ENCODE measurements at places on chromosomes 12 and 14.

DNA sequence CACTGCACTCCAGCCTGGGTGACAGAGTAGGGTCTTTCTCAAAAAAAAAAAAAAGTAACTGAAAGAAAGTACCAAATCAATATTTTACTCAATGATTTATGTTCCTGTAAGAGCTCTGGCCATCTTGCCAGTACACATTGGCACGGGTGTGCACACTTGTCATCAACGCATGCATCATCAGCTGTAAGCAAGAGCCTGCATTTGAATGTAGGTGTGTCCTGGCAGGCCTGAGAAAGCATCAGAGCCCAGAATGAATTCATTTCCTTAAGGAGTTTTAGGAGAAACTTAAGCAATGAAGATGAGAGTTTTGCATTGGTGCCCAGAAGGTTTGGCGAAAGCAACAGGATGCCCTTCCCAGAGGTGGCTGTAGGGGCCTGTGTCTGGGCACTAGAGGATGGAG lies 88.5 kb upstream of the FZD10 start:
- no peak for DNase-seq

DNA sequence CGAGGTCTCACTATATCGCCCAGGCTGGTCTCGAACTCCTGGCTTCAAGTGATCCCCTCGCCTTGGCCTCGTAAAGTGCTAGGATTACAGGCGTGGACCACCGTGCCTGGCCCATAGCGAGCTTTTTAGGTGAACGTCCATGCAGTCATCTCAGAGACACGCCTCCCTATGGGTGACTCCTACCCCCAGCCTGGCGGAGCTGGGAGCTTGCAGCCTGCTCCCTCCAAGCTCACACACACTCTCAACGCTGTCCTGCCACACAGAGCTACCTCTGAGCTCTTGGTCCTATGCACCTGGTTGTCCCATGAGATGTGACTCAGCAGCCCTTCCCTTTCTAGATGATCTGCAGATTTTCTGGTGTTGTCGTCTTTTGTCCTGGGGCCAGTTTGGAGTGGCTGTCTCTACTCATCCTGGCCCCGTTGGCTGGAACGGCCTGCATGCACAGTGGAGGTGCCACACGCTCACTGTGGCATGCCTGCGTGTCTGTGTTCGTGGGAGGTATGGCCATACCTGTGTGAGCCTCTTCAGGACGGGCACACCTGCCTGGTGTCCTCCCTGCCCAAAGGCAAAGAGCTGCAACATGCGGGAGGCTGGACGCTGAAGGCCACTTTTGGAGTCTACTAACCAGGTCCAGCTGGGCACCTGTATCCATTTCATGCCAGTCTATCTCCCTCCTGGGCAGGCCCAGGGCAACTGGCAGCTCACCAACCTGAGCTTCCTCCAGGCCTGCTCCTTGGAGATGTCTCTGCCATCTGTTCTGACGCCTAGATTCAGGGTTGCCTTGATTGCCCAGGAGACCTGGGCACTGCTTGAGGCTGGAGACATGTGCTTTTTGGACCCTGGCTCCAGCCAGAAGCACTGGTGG lies 18.1 kb downstream of the CABP1 start:
- DNase-seq = no peak

GRCh38 chr14:81122326-81122725 lies 98.4 kb downstream of the GTF2A1 start:
- no peak for DNase-seq

DNA sequence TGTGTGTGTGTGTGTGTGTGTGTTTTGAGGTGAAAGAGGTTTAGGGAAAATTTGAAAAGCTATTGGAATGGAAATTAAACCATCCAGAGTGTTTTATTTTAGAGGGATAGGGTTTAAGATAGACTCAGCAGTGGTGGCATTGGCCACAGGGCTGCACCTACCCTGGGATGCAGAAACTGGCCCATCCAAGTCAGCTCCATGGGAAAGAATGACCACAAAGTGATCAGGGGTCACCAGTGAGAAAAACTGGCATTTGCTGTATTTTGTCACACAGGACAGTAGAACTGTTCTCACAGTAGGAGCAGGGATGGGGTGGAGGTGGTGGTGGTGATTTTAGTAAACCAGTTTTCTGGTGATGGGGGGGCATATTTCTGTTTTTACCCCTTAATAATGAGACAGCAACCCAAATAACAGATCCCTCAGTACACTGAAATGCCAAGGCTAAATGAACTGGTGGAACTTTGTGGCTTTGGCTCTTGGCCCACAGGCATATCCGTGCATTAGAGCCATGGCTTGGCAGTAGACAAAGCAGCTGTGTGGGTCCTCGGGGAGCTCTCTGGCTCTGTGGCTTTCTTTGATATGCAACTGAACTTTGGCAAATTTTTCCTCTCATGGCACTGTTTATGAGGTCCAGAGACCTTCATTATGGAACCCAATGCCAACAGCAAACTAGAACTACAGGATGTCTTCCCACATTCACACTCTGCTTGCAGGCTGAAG lies 348.3 kb downstream of the ZFP36L1 start:
- DNase-seq = no peak

- no peak for DNase-seq
These were observed 594.7 kb downstream of the CCER1 start for GRCh38 chr12:90360300-90360699.

DNA sequence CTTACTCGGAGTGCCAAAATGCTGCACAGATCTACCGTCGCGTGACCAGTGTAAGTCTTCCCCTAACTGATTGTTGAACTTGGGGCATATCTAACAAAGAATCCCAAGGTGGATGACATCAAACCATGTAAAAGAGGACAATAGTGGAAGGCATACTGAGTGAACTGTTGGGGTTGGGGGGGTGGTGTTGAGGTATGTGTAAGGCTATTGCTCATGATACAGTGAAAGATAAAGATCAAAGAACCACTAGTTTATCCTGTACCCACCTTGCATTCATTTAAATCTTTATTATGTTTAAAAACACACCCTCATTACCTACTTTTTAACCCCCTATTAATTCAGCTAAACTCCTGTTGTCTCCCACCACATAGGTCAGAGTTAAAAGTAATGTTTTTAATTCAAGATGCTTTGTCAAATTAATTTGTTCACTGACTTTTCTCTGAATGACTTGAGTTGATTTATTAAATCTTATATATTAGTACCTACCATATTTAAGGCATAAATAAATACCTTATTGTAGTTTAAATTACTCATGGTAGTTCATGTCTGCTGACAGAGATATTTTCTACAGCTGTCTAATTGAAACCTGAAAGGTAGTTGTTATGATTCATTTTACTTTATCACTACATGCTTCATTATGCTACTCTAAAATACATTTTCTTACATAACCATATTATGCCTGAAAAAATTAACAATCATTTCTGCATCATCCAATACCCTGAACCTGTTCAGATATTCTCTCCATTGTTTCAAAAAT lies 77.9 kb downstream of the WNK1 start:
- no peak for DNase-seq

DNA sequence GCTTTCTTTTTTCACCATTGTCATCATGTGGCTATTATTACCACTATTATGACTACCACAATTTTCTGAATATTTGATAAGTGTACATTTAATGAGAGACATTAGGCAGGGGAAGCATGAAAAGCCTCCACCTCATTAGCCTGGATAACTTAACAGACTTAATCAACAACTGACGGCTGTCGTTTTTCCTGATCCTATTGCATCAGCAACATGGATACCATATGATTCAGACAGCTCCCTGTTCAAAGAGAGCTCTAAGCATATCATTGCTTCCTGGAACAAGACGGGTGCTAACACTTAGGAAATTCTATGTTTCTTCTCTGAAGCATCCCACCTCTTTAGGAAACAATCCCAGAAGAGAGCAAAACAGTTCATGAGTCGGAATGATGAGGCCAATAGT lies 765.2 kb downstream of the NOVA1 start:
- no peak for DNase-seq

GRCh38 chr12:115303723-115304309 lies 619.8 kb upstream of the TBX3 start:
- no peak for DNase-seq

DNA sequence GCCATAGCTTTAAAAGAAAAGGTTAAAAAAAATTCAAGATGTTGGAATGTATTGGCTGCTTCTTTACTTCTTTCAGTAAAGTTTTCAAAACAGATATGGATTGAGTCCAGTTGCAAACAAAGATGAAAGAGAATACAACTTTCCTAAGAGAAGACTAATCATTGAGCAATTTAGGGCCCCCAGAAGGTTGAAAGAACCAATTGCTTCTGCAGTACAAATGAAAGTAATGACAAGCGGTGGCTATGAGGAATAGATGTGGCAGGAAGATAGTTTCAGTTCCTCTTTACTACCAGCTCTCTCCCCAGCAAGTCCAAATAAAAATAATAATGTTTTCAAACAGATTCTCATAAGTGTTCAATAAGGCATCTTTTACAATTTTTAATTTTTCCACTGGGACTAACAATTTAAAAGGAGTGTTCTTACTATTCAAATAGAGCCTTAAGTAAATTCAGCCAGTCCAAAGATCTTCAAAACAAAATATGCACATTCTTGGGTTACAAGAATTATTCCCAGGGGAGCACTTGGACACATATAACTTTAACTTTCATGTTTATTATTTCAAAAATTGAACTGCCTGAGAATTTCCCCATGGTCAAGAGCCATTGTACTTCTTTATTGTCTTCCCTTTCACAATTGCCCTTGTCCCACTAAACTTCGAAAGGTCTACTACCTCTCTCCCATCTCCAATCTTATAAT lies 62.3 kb upstream of the PPP1R12A start:
- no peak for DNase-seq

DNA sequence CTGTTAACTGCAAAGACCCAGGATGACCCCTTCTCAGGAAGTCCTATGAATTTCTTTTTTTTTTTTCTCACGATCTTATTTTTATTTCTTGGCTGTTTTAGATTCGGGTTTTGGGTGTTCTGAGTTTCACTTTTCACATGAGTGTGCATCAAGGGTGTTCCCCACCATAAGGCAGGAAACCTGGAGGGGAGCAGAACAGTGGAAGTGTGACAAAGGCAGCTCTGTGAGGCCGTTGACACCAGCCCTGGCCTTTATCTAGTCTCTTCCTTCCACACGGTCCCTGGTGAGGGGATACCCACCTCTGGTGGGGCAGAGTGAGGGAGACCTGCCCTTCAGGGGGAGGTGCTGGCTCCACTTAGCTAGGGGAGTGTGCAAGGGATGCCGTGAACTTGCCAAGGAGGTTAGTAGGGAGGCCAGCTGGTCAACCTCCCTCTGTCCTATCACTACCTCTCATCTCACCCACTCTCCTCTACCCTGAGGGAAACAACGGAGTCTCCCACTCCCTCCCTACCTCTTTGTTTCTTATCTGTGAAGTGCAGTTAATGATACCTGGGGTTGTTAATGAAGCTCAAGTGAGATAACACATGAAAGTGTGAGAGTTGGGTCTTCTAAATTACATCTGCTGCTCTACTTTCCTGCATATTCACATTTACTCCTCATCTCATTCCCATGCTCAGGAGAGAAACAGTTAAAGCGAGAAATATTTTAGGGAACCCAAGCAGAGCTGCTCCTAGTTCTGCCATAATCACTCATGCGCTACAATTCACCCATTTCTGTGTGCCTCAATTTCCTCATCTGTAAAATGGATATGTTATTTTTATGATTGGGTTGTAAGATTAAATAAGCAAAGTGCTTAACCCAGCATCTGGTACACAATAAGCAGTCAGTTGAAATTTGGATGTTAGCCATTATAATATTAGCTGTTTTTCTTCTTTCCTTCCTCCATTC lies 4.4 kb upstream of the GALNT6 start:
- no peak for DNase-seq

All from activated T-cell treated with anti-CD3 and anti-CD28 coated beads for 24 hours (primary cell).